COLO829 (cell line): ENCODE measurements at places on chromosomes 5 and 9.

DNA sequence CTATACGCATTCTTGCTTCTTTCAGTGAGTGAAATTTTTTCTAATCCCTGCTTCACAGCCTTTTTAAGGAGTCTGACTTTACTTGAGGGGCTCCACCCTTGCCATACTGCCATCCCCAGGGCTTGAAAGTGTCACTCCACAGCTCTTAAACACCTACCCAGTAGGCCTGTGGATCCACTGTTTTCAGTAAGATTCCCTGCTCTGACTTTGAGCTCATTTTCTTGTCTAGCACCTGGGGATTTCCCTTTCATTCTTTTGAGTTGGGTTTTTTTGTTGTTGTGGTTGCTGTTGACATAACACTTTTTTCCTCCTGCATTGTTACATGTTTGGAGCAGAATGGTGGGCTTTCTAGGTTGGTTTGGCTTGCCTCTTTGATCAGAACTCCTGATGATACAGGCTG, 23.6 kb downstream of the SREK1IP1 start:
- DNase-seq: no peak

- no peak for DNase-seq
Observed at GRCh38 chr5:56039985-56040384, 45.2 kb upstream of the IL6ST start.

- no peak for DNase-seq
Observed at GRCh38 chr9:20240498-20240897, 381.8 kb downstream of the MLLT3 start.

- no peak for DNase-seq
Observed at GRCh38 chr5:133081703-133082102, 29.9 kb downstream of the HSPA4 start.

DNA sequence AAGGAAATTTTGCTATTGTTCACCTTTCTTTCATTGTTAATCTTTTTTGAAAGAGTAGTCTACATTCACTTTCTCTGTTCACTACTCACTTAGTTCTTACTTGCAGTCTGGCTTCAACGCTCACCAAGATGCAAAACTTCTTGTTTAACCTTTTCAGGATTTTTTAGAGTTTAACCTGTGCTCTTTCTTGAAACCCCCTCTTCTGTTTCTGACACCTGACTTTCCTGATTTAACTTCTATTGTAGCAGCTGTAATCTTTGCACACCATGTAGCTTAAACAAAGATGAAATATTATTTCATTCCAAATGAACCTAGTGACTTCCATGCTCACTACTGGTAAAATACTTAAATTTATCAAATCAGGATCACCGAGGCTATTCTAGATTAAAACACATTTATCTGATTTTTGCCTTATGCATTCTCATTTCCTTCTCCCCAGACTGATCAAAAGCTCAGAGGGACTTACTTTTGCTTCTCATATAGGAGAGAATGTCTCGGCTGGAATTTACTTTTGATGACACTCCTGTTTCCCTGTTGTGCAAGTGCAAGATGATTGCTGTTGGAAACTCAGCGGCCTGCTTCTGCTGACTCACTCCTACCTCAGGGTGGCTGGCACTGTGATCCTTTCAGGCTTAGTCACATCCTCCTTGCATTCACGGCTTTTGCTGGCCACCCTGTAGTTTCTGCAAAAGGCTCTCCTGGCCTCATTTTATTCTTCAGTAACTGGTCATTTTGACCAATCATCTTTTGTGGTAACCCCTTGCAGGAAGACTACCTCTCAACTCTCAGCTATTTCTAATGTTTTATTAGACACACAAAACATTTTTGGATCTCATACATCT, 109.3 kb upstream of the IFNE start:
- DNase-seq: peak; percentile 71

DNA sequence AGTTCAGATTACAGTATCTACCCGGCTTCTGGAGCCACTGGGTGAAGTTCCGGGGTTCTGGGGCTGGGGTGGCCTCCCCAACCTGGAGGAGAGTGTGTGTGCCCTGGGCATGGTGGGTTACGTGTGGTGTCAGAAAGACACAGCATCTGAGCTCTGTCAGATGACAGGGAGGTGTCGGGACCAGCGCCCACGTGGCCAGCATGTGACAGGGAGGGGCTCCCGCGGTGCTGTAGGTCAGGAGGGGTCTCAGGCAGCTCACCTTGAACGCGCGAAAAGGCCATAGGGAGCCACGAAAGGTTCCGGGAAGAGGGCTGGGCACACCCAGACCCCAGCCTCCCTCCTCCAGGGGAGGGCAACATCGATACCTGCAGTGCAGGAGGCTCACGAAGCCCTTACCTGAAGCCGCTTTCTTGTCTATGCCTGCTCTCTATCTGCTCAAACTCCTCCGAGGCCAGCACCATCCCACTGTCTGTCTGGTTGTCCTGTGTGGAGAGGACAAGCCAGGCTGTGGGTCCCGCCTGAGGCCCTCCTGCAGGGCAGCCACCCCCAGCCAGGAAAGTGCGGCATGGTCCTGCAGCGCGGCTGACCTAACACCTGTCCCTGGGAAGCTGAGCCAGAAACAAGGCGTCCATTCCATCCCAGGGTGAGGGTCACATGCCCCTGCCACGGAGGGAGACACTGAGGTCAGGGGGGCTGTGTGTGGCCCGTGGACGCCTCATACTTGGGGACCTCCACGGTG, 17.4 kb upstream of the SCGB3A1 start:
- no peak for DNase-seq
